T-helper 1 cell (primary cell): ENCODE measurements at places on chromosomes 1 and 21.

- no peak for DNase-seq
These were observed 1.4 kb upstream of the BRINP3 start for GRCh38 chr1:190479050-190479397.

DNA sequence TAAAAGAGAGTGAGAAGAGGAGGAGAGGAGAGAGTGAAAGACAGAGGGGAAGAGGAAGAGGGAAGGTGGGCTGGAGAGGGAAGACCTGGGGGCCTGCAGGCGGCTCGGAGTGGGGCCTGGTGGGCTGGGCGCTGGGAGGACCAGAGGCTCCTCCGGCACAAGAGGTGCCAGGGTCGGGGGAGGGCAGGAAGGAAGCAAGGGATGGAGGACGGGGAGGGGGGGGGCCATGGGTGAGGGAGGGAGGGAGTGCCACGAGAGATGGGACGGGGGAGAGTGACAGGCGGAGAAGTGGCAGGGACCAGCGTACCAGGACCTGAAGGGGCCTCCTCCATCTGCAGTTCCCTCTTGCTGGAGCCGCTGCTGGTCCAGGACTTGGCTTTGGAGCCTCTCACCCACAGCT is 87.7 kb downstream of the CASZ1 start:
- no peak for DNase-seq

DNA sequence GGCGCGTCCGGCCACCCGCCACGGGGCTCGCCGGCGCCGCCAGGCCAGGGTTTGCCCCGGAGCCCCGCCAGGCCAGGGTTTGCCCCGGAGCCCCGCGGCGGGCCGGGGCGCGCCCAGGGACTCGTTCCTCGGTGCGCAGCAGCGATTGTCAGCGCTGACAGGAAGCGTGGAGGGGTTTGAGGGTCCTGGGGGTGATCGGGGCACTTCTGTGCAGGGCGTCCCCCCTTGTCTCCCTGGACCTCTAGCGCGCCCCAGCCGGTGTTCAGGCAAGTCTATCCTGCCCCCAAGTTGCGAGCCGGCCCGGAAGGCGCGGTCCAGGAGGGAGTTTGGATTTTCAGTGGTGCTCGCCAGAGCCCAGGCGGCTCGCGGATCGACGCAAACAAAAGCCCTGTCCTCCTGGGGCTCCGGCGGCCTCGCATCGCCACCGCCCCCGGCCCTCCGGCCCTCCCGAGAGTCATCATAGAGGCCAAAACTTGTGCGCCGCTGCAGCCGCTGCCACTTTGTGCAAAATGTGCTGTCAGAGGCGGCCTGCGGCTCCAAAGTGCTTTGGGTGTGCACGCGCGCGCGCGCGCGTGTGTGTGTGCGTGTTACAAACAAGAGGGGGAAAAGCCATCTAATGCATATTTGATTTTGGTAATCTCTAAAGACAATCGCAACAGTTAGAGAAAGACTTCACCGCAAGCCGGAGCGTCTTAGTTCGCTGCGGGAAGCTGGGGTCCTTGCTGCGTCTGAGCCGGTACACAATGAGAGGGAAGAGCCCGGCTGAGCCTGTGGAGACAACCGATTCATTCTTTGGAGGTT is 1.0 kb downstream of the ROR1 start:
- no peak for DNase-seq

DNA sequence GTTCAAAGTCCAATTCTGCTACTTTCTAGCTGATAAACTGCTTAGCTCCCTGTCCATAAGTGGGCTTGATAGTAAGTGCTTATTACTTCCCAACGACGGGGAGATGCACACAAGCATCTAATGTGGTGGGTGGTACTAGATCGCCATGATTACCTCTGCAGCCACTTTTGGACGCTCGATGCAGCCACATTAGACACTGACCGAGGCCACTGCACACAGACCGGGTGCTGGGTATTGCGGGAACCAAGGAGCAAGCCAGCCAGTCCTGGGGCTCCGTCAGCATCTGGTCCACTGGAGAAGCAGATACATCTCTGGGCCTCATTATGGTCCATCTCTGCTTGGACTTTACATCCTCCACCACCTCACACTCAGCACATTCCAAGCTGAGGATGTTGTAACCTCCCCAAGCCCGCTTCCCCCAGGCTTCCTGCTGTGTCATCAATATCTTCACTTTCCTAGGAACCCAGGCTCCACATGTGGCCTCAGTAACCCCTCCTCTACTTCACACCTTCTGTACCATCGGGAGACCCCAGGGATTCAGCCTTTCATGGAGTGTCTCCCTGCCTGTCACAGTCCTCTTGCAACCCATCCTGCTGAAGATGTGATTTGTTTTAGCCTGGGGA is 48.2 kb downstream of the RHOU start:
- DNase-seq: no peak

- DNase-seq: peak; percentile 64
These were observed 28.5 kb downstream of the CNIH3 start for GRCh38 chr1:224644553-224645154.
